ENCODE measurements at places on chromosomes 4 and X. TPM values are rescaled to one million over a fixed set of nuclear protein-coding genes. Genes with fewer than 3 reads are reported as not detected.

DNA sequence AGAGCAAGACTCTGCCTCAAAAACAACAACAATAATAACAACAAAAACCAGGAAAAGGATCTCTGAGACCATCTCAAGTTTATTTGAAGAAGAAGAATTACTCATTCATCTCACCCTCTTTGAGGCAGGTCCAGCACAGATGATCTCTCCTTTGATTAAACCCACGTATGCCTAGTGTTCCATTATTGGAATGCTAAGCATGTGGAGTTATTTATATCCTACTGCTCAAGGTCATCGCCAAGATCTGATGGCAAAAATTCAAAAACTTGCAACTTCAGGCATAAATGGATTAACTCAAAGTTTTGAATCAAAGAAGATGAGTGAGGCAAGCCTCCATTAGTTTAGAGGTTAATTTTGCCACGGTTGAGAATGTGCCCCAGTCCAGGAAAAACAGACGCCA, 184.2 kb downstream of the DHRSX start:
- no peak for DNase-seq

- DNase-seq, result no peak
Observed at GRCh38 chr4:25860586-25861279, 2.1 kb downstream of the SEL1L3 start.

GASK1B gene
- not detected for total RNA-seq

- no peak for DNase-seq
Observed at GRCh38 chr4:188372829-188373228, 233.6 kb downstream of the TRIML1 start.

DNA sequence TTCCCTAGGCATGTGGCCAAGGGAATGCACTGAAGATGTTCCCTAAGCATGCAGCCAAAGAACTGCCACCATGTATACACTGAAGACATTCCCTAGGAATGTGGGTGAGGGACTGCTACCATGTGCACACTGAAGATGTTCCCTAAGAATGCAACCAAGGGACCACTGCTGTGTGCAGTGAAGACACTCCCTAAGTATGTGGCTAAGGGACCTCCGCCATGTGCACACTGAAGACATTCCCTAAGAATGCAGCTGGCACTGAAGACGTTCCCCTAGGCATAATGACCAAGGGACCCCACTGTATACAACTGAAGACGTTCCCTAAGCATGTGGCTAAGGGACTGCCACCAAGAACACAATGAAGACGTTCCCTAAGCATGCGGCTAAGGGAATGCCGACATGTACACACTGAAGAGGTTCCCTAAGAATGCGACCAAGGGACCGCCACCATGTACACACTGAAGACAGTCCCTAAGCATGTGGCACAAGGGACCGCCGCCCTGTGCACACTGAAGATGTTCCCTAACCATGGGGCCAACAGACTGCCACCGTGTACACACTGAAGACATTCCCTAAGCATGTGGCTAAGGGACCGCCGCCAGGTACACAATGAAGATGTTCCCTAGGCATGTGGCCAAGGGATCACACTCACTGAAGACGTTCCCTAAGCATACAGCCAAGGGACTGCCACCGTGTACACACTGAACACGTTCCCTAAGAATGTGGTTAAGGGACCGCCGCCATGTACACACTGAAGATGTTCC, 25.6 kb downstream of the DHRSX start:
- no peak for DNase-seq

GRCh38 chr4:119020158-119020557, 115.5 kb upstream of the MYOZ2 start:
- no peak for DNase-seq

DNA sequence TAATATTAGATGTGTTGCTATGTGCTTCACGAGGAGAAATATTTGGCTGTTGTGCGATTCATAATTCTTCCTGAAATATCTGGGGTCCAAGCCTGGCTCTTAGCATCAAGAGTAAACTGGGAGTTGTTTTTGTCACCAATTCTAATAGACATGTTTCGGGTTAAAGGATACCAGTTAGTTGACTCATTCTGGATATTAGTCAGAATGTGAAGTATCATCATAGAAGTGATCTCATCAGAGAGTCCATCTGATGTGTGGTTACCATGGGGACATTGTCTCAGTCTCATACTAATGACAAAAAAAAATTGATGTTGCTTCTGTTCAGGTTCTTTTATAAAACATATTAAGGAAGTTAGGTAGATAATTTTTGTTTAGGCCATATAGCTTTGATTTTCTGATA, 57.2 kb upstream of the MTMR1 start:
- DNase-seq, result no peak

GRCh38 chr4:2194496-2194895, 47.4 kb downstream of the HAUS3 start:
- DNase-seq, result no peak
